ENCODE measurements at places on chromosomes 12 and 14. TPM values are rescaled to one million over a fixed set of nuclear protein-coding genes. Genes with fewer than 3 reads are reported as not detected.

The B4GALNT3 gene
- total RNA-seq: 2.3 TPM

GRCh38 chr12:49874142-49874897 lies 29.4 kb downstream of the FAIM2 start:
- DNase-seq: no peak

DNA sequence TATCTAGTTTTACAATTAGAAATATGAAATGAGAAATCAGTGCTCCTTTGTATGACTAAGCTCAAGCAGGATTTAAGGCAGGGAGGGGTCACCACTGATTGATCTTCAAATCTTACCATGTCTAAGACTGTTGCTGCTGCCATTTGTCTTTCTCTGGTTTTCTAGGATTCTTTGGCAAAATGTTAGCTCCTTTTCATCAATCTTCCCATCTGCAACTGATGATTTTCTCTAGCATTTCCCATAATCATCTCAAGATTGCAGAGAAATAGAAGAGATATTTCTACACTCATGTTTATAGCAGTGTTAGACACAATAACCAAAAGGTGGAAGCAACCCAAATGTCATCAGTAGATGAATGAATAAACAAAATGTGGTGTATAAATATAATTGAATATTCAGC lies 175.0 kb downstream of the RAD51B start:
- no peak for DNase-seq

DNA sequence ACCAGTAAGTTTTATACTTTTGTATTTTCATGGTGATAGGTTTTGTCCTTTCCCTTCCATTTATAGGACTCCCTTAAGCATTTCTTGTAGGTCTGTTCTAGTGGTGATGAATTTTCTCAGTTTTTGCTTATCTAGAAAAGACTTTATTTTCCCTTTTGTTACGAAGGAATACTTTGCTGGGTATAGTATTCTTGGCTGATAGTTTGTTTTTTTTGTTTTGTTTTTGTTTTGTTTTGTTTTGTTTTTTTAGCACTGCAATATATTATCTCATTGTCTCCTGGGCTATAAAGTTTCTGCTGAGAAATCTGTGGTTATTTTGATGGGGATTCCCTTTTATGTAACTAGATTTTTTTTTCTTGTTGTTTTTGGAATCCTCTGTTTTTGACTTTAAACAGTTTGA lies 67.7 kb downstream of the FBXO33 start:
- no peak for DNase-seq

All from Panc1 (cell line).